ENCODE measurements at places on chromosomes 13 and 19.

- no peak for DNase-seq
Measured at GRCh38 chr19:48638831-48639381, 1.7 kb upstream of the DBP start.

DNA sequence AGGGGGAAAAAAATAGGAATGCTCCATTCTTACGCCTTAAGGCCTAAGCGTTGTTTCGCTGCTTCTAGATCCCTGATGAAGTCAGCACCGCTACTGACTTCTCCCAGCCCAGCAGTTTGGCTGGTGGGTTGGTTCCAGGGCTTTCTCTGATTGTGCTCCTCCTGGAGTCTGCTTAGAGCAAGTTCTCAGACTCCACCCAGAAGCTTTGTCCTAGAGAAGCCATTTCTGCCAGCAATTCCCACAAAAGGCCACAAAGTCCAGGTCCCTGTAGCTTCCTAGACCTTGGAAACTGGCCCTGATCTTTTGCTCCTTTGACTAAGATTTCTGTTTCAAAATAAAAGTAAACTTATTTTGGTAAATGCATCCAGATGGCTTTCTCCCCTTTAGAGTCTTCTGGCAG is 65.4 kb downstream of the KCTD12 start:
- no peak for DNase-seq

- no peak for DNase-seq
Measured at GRCh38 chr13:30872276-30872594, 33.8 kb upstream of the MEDAG start.

GRCh38 chr13:91574766-91575165 is 176.3 kb downstream of the GPC5 start:
- no peak for DNase-seq
